NCI-H2227 treated with DMSO at 0.1 percent for 48 hours (cell line): ENCODE measurements at places on chromosomes 13 and 19.

- no peak for DNase-seq
Observed at GRCh38 chr13:29582171-29582570, 13.3 kb downstream of the SLC7A1 start.

- no peak for DNase-seq
Observed at GRCh38 chr19:2429917-2430535, 2.6 kb upstream of the TIMM13 start.

- no peak for DNase-seq
Observed at GRCh38 chr19:52335768-52336116, 301 bp upstream of the ZNF610 start.

- no peak for DNase-seq
Observed at GRCh38 chr19:38221919-38222830, 1.8 kb downstream of the DPF1 start.

- DNase-seq = no peak
Observed at GRCh38 chr13:77184455-77184854, 142.4 kb downstream of the MYCBP2 start.

- no peak for DNase-seq
Observed at GRCh38 chr19:15390814-15391213, 11.2 kb upstream of the AKAP8 start.

- DNase-seq = no peak
Observed at GRCh38 chr13:75506018-75506417, 24.0 kb upstream of the TBC1D4 start.
